Thoracic aorta (tissue), 2 donors: ENCODE measurements at places on chromosomes 12 and 14. TPM values are rescaled to one million over a fixed set of nuclear protein-coding genes. Genes with fewer than 3 reads are reported as not detected.

- DNase-seq = no peak
- H3K27me3 ChIP-seq = no peaks in the 10 kb centered on the region
- H3K36me3 ChIP-seq = peaks cover 13% of the 10 kb centered on the region
- H3K27ac ChIP-seq = no peak overlapping the region
Observed at GRCh38 chr14:65080960-65081747, 21.2 kb downstream of the MAX start.

GRCh38 chr12:108812324-108812723, 45.1 kb downstream of the SSH1 start:
- H3K4me3 ChIP-seq = no peak overlapping the region
- no peaks in the 10 kb centered on the region for H3K27me3 ChIP-seq
- no peak for DNase-seq
- H3K27ac ChIP-seq = peak overlapping the region; percentile 67
- peaks cover 28% of the 10 kb centered on the region for H3K36me3 ChIP-seq
- peaks cover 15% of the 10 kb centered on the region for H3K4me1 ChIP-seq

The KRT6B gene
- not detected for total RNA-seq

- H3K27ac ChIP-seq = no peak overlapping the region
- no peaks in the 10 kb centered on the region for H3K27me3 ChIP-seq
- H3K4me3 ChIP-seq = no peak overlapping the region
- no peaks in the 10 kb centered on the region for H3K4me1 ChIP-seq
- H3K36me3 ChIP-seq = peaks cover 95% of the 10 kb centered on the region
Observed at GRCh38 chr12:49043856-49044258, 16.7 kb downstream of the KMT2D start.

DNA sequence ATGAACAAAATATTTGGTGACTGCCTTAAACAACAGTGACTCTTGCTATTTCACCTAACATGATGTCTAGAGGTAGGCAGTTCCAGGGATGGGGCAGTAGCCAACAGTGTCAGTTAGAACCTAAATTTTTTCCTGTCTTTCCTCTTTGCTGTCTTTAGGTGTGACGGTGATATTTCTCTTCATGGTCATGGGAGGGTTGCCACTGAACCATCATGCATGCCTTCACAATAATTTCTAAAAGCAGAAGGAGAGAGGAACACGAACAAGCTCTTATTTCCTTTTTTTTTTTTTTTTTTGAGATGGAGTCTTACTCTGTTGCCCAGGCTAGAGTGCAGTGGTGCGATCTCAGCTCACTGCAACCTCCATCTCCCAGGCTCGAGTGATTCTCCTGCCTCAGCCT, 2.4 kb downstream of the CCDC63 start:
- H3K4me1 ChIP-seq = peaks cover 15% of the 10 kb centered on the region
- H3K27me3 ChIP-seq = no peaks in the 10 kb centered on the region
- H3K36me3 ChIP-seq = no peaks in the 10 kb centered on the region
- no peak for DNase-seq
- no peak overlapping the region for H3K4me3 ChIP-seq
- no peak overlapping the region for H3K27ac ChIP-seq

- H3K27me3 ChIP-seq = no peaks in the 10 kb centered on the region
- peak within 1 kb of the TSS; percentile 61 for H3K4me3 ChIP-seq
- H3K27ac ChIP-seq = no peak within 1 kb of the TSS
- DNase-seq = no peak
- H3K4me1 ChIP-seq = peaks cover 21% of the 10 kb centered on the region
Observed at GRCh38 chr14:69574263-69574953, at the start of gene CCDC177. TSS of gene CCDC177 (minus strand) at chr14:69574871. CDS start at chr14:69573622, 1,249 bp downstream.

The PLD4 gene
- total RNA-seq = 0.35 TPM

The GPR84 gene
- 0.95 TPM for total RNA-seq

DNA sequence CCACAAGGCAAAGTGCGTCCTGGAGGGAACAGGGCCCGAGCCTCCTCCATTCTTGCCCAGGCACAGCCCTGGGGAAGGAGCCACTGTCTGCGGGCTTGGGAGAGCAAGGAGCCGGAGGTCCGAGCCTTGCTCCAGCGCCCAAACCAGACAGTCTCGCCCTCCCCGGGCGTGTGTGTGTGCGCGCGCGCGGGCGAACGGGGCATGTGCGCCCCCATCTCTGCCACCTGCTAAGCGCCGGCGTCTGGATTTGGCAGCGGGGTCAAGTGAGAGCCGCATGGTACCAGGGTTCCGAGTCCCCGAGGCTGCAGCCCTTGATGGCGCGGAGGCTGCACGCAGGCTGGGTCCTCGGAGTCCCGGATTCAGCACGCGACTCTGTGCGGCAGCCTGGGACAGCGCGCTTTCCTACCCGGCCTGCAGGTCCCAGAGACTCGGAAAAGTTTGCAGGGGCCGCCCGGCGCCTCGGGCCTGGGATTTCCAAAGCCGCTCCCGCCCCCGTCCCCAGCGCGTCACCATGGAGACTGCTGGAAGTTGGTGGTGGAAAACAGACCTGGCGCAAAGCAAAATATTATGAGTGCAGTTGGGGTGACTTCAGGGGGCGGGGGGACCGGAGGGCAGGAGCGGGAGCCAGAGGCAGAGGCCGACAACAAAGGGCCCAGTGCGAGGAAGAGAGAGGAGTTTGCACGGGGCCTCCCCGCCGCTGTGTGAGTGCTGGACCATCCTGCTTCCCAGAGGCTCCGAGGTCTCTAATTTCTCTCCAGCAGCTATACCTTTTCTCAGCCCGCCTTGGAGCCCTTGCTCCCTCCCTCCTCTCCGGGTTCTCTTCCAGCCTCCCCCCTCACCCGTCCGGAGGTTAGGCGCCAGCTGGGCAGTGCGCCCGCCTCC, 4.2 kb downstream of the RFX4 start:
- H3K4me1 ChIP-seq = peaks cover 41% of the 10 kb centered on the region
- peaks cover 18% of the 10 kb centered on the region for H3K27me3 ChIP-seq
- H3K4me3 ChIP-seq = peak overlapping the region; percentile 38
- no peak for DNase-seq
- no peaks in the 10 kb centered on the region for H3K36me3 ChIP-seq

DNA sequence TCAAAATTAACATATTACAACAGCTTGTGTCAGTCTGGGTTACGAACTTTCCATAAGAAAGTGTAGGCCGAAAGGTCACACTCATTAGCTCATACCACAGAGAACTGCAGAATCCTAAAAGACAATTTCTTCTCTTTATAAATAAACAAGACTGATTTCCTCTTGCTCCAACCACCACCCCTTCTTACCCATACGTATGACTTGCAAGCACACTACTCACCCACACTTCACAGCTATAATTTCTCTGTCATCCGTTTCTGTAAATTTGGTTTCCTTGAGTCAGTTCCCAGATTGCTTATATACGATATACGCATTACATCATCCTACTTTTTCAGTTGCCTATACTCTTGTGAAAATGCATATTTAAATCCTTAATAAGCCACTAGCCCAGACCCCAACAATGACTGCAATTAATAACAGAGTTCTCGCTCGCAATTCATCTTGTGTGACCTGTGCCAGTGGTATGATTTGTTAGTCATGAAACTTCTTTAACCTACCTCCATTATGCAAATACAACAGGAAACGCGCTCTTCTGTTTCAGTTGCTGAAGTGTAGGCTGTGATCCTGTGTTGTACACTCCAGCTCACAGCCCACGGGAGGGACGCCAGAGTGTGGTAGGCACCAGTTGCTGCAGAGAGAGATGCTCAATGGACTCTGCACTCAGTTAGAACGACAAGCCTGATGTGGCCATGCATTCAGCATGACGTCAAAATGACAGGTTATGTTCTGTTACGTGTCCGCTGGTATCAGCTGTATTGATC, 417.6 kb downstream of the PDZRN4 start:
- no peaks in the 10 kb centered on the region for H3K4me1 ChIP-seq
- no peak overlapping the region for H3K27ac ChIP-seq
- no peak for DNase-seq
- H3K4me3 ChIP-seq = no peak overlapping the region
- H3K27me3 ChIP-seq = no peaks in the 10 kb centered on the region

The HCAR2 gene
- not detected for total RNA-seq

GRCh38 chr12:63319936-63320633, 169.1 kb upstream of the AVPR1A start:
- no peak overlapping the region for H3K4me3 ChIP-seq
- no peak overlapping the region for H3K27ac ChIP-seq
- H3K36me3 ChIP-seq = no peaks in the 10 kb centered on the region
- H3K4me1 ChIP-seq = no peaks in the 10 kb centered on the region

GRCh38 chr12:119249383-119250155, 70.8 kb downstream of the HSPB8 start:
- no peak for DNase-seq
- peaks cover 22% of the 10 kb centered on the region for H3K4me1 ChIP-seq
- H3K27ac ChIP-seq = no peak overlapping the region
- no peaks in the 10 kb centered on the region for H3K36me3 ChIP-seq

- H3K4me3 ChIP-seq = no peak overlapping the region
- H3K4me1 ChIP-seq = no peaks in the 10 kb centered on the region
- H3K36me3 ChIP-seq = peaks cover 47% of the 10 kb centered on the region
- no peaks in the 10 kb centered on the region for H3K27me3 ChIP-seq
- H3K27ac ChIP-seq = no peak overlapping the region
Observed at GRCh38 chr12:113374823-113375428, 16.5 kb downstream of the PLBD2 start.

DNA sequence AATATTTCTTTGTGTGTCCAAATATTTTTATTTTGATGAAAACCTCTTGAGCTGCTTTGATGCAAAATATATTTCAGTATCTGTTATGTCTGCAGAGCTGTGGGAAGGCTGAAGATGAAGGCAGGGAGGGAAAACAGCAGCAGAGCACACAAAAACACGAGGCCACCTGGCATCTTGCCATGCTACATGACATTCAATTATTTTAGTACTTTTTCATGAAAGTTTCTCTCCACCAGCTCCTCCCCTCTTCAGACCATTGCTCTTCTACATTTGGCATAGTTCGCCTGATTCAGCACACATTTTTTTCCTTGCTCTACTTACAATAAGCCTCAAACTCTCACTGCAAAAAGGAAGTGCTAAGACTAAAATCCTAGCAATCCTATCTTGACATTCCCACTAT, 4.6 kb upstream of the ALX1 start:
- H3K27ac ChIP-seq = no peak overlapping the region
- H3K27me3 ChIP-seq = peaks cover 8% of the 10 kb centered on the region
- no peaks in the 10 kb centered on the region for H3K36me3 ChIP-seq
- peaks cover 9% of the 10 kb centered on the region for H3K4me1 ChIP-seq

The CNIH1 gene
- 142 TPM for total RNA-seq

GRCh38 chr12:102960766-102961465, 3.4 kb downstream of the ASCL1 start:
- no peak for DNase-seq
- no peaks in the 10 kb centered on the region for H3K36me3 ChIP-seq
- no peak overlapping the region for H3K27ac ChIP-seq
- H3K27me3 ChIP-seq = no peaks in the 10 kb centered on the region
- H3K4me1 ChIP-seq = peaks cover 20% of the 10 kb centered on the region
- no peak overlapping the region for H3K4me3 ChIP-seq

The PTPN6 gene
- 24.0 TPM for total RNA-seq

The FGF23 gene
- not detected for total RNA-seq

The IFNG-AS1 gene
- total RNA-seq = not detected

DNA sequence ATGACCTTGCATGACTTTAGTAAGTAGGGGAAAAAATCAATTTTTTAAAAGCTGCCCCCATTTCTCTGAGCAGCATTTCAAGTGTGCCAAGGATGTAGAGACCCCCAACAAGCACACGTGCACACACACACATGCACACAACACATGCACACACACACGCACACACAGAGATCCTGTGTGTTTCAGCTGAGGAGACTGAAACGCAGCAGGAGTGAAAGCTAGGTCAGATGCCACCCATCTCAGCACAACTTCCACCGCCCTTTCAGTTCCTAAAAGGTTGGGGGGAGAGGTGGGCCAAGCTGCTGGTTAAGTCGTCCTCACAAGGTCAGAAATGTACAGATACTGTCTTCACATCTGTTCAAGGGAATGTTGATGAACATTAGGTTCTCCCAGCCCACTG, 13.9 kb downstream of the MYL2 start:
- H3K4me1 ChIP-seq = no peaks in the 10 kb centered on the region
- no peaks in the 10 kb centered on the region for H3K27me3 ChIP-seq
- H3K27ac ChIP-seq = no peak overlapping the region
- no peak overlapping the region for H3K4me3 ChIP-seq

The SYNE3 gene
- 43.4 TPM for total RNA-seq

GRCh38 chr12:109156586-109156985, 40.2 kb downstream of the ACACB start:
- no peaks in the 10 kb centered on the region for H3K27me3 ChIP-seq
- no peak overlapping the region for H3K4me3 ChIP-seq
- H3K4me1 ChIP-seq = peaks cover 3% of the 10 kb centered on the region
- H3K36me3 ChIP-seq = no peaks in the 10 kb centered on the region
- H3K27ac ChIP-seq = no peak overlapping the region
- DNase-seq = no peak

DNA sequence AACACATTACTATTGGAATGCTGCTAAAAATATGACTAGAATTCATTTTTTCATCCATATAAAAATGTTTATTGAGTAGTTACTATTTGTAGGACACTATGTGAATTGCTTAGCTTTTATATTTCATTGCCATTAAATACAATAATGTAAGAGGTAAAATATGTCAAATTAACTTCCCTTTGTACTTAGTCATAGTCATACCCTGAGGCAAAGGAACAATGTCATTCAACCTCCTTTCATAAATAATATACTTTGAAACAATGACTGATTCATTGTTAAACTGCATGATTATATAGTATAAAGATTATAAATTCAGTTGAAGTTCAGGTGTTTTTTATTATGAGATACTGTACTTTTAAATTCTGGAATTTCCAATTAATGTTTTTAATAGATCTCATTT, 105.2 kb downstream of the GARIN6 start:
- no peak for DNase-seq
- H3K36me3 ChIP-seq = no peaks in the 10 kb centered on the region
- no peaks in the 10 kb centered on the region for H3K4me1 ChIP-seq
- no peaks in the 10 kb centered on the region for H3K27me3 ChIP-seq
- no peak overlapping the region for H3K4me3 ChIP-seq
